Thyroid gland (tissue), 4 donors: ENCODE measurements at places on chromosomes 5 and 9. TPM values are rescaled to one million over a fixed set of nuclear protein-coding genes. Genes with fewer than 3 reads are reported as not detected.

GRCh38 chr5:12023614-12024241, 119.5 kb upstream of the CTNND2 start:
- DNase-seq, result no peak

DNA sequence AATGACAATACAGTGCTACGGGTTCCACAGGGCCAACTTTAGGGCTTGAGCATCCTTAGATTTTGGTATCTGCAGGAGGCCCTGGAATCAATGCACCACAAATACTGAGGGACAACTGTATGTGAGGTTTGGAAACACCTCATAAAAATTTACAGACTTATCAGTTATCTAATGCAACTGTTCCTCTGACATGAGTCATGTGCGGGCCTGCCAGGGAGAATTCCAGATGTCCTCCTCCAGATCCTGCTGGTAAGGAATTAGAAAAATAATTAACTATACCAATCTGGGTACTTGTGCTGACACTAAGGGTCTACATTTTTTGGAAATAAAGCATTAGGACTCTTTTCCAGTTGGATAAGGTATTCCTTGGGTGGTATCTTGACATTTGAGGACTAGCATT, 333.3 kb downstream of the ARRDC3 start:
- no peak for DNase-seq

- no peak for DNase-seq
These were observed 81.6 kb downstream of the ADAMTS16 start for GRCh38 chr5:5221724-5222123.

DNA sequence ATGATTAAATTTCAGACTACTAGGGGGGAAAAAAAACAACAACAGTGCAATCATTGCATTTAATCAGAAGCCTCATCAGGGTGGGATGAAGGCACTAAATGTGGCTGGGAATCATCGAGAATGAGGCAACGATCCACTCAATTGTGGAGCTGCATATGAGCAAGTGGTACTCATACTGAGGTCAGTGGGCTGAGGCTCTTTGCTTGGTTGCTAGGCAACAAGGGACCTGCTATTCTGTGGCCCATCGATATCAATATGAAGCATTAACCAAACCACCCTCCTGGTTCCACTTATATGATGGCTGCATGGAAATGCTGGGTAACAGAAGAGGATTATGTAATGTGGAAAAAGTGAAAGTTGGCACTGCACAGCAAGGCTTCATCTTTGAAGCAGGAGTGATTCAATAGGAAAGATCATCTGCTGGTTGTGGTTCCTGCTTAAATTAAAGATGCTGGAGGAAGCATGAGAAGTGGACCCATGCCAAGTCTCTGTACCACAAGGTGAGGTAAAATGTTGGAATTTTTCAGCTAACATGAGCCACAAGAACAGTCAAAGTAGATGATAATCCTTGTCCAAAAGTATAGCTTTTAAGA, 159.8 kb upstream of the HMHB1 start:
- no peak for DNase-seq

GRCh38 chr9:114413861-114414301, 26.1 kb upstream of the AKNA start:
- no peak for DNase-seq

The ANKHD1 gene
- 150 TPM for total RNA-seq
